ENCODE measurements at places on chromosomes 2 and 18.
A peak's percentile ranks its signal among the peaks of the same experiment; 100 is the strongest.

- DNase-seq: no peak
Measured at GRCh38 chr2:230865766-230866755, 1.3 kb downstream of the ITM2C start.

DNA sequence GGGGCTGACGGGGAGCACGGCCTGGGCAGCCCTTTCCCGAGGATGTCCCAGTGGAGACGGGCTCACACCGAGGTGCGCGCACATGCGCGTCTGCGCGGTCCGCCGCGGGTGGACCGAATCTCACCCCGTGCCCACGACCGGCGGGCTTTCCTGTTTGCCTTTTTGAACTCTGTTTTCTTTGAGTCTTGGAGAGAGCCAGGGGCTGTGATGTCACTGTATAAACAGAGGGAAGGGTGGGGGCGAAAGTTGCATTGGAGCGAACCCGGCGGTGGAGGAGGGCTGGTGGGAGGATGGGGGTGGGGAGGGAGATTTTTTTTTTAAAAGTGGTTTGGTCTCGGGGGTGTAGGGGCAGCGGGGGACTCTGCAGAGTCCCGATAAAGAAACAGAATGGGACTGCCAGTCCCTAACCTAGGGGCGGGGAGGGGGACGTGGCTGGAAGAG lies 141.2 kb upstream of the CTAGE1 start:
- DNase-seq: no peak

GRCh38 chr18:61957801-61958516 lies 65.2 kb upstream of the RNF152 start:
- no peak for DNase-seq

GRCh38 chr18:8926464-8926863 lies 176.0 kb upstream of the NDUFV2 start:
- DNase-seq: no peak

DNA sequence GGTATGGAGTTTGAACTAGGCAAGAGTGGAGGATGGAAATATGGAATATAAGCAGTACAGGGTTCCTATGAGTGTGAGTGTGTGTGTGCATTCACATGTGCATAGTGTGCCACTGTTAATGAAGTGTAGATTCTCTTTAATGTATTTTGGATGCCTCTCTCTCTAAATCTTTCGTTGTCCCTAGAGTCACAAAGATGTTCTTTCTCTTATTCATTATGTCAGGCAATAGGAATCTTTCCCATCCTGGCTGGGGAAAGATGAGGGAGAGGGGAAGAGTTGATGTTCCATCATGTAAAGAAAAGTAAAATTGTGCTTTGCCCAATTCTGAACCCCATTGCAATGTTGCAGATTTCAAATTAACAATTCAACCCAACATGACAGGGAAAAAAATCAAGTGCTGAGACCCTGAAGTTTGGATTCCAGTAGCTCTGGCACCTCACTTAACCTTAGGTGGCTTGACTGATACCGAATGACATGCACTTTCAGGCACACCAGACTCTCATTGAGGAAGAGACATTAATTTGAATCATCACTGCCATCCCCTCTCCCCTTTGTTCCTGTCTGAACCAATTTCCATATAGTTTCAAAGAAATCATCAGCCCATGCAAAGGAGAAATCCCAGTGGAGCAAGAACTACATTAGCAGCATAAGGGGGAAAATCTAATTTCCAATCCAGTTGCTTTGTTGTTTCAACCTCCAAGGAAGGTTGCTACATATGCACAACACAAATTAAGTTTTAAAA lies 28.0 kb downstream of the KLF7 start:
- no peak for DNase-seq

DNA sequence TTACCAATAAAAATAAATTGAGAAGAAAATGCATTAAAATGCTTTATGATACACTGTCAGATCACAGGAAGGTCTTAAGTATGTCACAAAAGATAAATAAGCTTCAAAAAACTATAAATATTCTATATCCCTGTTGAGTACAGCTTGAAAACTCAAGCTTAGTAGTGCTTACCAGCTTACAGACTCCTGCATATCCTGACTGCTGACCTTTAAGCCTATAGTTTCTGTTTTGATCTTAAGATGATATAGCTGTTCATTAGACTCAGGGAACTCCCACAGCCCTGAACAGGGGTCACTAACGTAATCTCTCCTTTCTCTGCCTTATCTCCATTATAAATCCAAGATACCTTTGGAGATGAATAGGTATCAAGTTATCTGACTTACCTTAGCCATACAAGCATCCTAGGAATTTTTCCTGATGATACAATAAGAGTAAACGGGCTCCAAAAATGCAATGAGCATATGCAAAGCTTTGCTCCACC lies 93.7 kb upstream of the RBBP8 start:
- DNase-seq: no peak

DNA sequence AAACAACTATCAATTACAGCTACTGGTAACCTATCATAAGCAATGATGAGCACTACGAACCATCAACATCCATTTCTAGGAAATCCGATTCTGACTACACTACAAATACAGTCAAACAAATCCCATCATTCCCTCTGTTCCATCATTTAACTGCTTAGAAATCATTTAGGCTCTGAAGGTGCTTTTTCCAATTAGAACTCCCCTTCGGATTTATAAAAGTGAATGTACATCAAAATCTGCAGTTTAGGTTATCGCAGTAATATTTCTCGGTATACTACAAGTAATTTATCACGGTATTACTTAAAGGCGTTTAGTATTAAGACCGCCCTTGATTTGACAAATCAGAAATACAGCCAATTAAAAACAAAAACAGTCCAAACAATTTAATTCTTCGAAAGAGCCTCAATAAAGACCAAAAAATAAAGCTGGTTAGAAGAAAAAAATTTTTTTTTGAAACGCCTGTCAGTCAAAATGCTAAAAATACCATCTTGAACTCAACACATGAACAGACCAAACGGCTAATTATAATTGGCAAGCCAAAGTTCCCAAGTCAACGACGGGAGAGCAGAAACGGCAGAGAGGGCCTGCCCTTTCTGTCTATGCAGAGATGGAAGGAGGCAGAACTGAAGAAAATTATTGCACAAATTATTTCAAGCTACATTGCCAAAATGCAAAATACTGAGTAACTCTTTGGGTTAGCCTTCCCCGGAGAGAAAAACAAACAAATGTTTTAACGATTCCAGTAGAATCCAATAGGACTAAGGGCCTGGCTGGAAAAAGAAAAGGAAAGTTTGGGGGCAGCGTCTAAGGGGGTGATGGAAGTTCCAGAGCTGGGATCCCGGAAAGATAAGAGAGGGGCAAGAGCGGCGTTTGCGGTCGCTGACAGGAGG lies 1.2 kb downstream of the VPS54 start:
- no peak for DNase-seq

- no peak for DNase-seq
Measured at GRCh38 chr2:200466425-200467418, 43.1 kb downstream of the KCTD18 start.

- no peak for DNase-seq
Measured at GRCh38 chr2:209619782-209620181, 151.8 kb upstream of the UNC80 start.

DNA sequence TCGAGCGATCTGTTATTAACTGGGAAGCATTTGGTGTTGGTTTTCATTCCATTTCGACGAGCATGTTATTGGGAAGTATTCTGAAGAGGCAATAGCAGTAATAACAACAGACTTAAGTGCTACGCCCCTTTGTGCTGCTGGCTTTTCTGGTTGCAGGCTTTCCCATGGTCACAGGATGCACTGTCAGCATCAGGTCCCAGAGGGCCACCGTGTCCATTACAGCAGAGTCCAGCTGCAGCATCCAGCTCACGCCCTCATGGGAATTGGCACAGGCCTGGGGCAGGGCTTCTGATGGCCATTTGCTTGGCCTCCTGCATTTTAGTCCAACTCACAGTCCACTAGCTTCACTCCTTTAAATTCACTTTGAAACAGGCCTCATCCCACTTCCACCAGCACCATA lies 44.4 kb downstream of the BCL2L11 start:
- DNase-seq: no peak

- no peak for DNase-seq
Measured at GRCh38 chr2:68747900-68748299, 13.3 kb downstream of the ARHGAP25 start.

- DNase-seq: no peak
Measured at GRCh38 chr2:84482603-84483002, 23.5 kb upstream of the SUCLG1 start.

- DNase-seq: no peak
Measured at GRCh38 chr2:227020416-227020815, 143.6 kb downstream of the COL4A4 start.

GRCh38 chr2:107693604-107694003 lies 133.1 kb upstream of the RGPD4 start:
- DNase-seq: no peak

DNA sequence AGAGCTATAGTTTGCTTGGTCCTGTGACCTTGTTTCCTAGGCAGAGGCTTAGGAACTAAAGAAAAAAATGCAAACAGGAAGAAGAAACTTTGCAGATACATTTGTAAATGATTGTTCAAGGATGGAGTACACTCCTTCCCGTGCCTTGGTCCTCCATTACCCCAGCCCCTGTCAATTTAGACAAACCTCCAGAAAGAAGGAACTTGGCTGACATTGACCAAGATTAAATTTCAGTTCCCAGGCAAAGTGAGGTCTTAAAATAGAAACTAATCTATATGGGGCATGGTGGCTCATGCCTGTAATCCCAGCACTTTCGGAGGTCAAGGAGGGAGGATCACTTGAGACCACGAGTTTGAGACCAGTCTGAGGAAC lies 179.9 kb upstream of the FN1 start:
- no peak for DNase-seq

GRCh38 chr2:95719473-95720060 lies 127.8 kb downstream of the TRIM43 start:
- no peak for DNase-seq

GRCh38 chr2:78417355-78417754 lies 608.1 kb upstream of the REG3G start:
- no peak for DNase-seq

- DNase-seq: no peak
Measured at GRCh38 chr2:133405252-133405651, 163.0 kb downstream of the NCKAP5 start.

- no peak for DNase-seq
Measured at GRCh38 chr2:60554074-60554645, 706 bp upstream of the BCL11A start.

DNA sequence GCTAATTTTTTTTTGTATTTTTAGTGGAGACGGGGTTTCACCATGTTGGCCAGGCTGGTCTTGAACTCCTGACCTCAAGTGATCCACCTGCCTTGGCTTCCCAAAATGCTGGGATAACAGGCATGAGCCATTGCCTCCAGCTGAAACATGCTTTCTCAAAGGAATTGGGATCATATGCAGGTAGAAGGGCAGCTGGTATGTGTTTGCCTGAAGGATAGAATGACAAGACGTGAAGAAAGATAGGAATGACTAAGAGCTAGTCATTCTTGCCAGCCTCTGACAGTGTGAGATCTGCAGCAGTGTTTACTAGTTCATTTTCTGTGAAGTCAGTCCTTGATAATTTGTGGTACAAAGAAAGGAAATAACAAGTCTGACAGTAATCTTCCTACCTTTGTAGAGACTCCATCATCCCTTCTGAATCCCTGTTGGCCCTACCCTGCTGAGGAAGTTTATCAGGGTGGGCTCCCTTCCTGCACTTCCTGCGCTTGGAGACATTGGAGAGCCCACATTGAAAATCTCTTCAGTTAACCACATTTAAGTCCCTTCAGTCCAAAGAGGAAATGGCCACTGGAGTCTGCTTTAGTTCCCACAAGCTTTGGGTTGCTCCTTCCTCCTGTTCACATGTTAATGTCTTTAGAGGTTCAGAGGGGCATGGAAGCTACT lies 14.7 kb downstream of the CFLAR start:
- peak; percentile 83 for DNase-seq

GRCh38 chr18:13273800-13274199 lies 55.2 kb downstream of the LDLRAD4 start:
- DNase-seq: no peak

DNA sequence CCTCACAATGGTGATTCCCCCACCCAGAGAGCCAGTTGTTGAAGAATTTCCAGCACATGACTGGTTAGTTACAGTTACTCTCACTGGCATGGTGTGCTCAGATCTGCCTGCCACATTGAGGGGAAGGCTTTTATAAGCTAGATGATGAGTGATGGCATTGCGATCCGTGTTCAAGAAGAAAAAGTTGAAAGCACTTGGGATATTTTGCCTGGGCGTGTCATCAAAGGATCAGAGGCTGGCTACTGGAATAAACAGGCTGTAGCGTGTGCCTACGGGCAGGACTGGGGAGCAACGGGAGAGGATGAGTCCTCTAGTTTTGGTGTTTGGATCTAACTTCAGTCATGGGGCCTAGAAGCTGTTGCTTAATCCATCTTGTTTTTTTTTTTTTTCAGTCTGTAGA lies 175.0 kb downstream of the SETBP1 start:
- no peak for DNase-seq

DNA sequence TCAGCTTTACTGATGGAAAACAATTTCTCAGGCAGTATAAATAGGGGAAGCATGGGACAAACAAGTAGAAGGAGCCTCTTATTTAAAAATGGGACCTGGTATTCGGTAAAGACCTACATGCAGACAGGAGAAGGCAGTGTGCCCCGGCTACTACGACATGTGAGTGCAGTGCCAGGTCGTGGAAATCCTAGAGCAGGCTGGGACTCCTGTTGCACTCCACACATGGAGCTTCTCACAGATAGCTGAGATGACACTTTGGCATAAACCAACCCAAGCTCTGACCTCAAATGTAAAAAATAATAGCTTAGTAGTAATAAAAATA lies 885 bp upstream of the DSEL start:
- DNase-seq: no peak

GRCh38 chr18:28855989-28856388 lies 679.1 kb upstream of the CDH2 start:
- no peak for DNase-seq

DNA sequence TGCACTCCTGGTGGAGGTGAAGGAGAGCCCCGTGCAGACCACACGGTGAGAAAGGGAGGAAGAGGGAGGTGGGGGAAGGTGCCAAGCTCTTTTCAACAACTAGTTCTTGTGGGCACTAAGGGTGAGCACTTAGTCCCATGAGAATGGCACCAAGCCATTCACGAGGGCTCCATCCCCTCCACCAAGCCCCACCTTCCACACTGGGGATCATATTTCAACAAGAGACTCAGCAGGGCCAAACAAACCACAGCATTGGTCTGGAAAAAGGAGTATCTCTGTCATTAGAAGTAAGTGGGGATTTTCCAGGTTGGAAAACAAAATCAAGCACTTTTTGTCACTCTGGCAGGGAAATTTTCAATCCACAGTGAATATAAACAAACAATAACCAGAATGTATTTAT lies 38.4 kb downstream of the ZAP70 start:
- no peak for DNase-seq

DNA sequence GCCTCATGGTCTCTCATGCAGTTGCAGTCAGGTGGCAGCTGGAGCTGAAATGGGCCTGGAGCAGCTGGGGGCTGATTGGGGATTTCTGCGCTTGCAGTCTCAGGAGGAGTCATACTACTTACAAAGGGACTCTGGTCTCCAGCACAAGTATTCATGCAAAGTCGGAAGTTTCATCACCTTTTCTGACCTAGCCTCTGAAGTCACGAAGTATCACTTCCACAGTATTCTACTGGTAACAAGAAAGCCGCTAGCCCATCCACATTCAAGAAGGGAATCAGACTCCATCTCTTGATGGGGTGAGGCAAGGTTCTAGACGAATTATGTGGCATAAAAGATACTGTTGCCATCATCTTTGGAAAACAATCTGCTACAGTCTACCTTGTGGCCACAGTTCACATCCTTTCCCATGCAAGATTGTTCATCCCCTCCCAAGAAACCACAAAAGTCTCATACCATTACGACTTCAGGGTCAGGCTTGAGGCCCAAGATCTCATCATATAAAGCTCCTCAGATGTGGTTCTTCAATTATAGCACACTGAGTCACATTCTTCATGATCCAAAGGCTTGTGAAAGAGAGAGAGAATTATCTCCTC lies 95.3 kb downstream of the SMC6 start:
- no peak for DNase-seq
